ENCODE measurements at places on chromosomes 2 and 18.

DNA sequence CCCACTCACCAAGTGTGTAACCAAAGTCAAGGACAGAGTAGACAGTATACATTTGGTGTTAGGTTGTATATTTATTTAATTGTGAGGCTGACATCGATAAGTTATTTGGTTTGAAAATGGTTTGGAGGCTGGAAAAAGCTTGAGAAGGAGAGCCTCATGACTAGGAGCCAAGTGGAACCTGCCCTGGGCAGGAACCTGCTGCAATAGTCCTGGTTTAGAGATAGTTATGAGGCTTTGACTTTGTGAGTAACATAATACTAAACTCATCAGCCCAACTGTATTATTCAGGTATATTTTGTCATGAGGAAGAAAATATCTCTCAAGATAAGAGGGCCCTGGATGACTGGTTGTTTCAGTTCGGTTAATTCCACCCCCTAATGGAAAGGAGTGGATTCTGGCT lies 234.3 kb upstream of the CYRIA start:
- no peak for DNase-seq

GRCh38 chr2:77372636-77373035 lies 149.5 kb downstream of the LRRTM4 start:
- no peak for DNase-seq

DNA sequence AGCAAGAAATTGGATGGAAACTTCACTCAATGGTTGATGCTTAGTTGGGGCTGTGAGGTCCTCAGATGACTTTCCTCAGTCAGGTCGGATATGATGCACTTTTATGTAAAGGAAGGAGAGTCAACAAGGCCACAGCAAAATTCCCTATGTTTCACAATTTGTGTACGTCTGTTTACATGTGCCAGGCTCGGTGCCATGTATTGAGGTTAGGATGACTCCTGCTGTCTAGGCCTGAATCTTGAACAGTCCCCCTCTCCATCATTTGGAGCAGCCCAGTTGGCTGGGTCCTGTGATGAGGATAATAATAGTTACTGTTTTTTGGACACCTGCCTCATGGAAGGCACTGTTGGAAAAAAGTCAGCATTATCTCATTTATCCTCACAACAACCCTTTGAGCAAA lies 43.1 kb downstream of the VSNL1 start:
- DNase-seq: no peak

DNA sequence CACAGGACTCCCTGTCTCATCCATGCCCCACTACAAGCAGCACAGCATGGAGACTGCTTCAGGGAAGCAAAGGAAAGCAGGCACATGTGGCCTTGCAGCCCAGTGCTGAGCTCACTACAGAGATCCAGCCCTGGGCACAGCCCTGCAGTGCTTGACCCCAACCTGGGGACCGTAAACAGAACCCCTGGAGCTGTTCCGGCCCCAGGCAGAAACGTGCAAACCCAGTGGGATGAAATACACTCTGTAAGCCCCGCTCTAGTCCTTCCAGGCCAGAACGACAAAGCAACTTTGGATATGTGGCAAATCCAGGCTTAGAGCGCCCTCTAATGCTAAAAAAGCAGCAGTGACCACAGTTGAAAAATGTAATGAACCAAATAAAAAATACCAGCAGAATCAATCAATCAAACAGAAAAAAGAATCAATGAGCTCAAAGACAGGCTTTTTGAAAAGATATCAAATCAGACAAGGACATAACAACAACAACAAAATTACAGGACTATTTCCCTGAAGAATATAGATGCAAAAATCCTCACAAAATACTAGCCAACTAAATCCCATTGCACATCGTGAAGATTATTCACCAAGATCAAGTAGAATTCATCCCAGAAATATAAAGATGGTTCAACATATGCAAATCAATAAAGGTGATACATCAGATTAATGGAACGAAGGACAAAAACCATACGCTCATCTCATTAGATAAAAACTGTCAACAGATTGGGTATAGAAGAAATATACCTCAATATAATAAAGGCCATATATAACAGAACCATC lies 45.6 kb downstream of the ZNF519 start:
- no peak for DNase-seq

DNA sequence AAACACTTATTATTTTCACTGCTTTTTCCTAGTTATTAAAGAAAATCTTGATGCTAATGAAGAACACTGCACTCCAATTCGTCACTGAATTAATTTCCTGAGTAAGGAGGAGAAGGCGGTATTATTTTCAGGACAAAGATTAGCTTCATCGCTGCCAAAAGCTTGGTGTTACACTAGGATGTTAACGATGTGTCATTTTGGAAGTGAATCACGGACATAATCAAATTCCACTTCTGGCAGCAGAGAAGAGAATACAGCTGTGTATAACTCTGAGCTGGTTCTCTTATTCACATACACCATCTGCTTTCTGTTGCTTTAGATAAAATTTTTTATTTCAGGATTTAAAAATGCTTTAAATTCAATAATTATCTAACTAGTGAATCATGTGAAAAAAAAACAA lies 74.1 kb downstream of the SCG2 start:
- DNase-seq: no peak

GRCh38 chr2:241047253-241048010 lies 49.0 kb downstream of the SNED1 start:
- DNase-seq: no peak

DNA sequence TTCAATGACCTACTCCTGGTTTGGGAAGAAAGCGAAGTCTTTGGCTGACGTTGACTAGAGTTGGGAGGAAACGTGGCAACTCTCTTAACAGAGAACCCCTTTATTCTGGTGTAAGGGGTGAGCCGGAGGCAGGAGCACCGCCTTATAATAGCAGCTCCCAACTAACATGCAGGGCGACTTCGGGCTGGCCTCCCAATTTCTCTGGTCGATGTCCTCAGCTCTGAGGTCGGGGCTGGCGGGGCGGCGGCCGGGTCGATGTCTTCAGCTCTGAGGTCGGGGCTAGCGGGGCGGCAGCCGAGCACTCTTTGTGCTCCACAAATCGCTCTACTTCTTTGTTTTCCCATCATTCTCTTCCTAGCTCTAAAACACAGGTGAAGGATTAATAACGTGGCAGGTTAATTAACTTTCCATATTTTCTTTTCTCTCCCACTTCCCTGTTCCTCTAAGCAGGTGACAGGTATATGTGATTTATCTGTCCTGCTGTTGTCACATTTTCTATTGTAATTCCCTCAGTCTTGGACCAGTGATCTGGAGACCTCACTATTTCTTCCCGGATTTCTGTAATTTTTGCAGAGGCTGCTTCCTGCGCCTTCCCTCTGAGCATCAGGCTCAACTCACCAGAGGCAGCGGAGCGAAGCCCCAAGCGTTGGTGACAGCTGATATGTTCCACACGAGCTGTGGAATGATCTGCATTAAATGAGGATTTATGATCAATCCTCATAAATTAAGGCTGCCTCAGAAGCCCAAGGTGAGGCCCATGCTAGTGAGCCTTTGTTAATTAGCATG lies 64.3 kb downstream of the ACKR3 start:
- no peak for DNase-seq

GRCh38 chr2:219951099-219951498 lies 323.7 kb downstream of the SLC4A3 start:
- DNase-seq: no peak

DNA sequence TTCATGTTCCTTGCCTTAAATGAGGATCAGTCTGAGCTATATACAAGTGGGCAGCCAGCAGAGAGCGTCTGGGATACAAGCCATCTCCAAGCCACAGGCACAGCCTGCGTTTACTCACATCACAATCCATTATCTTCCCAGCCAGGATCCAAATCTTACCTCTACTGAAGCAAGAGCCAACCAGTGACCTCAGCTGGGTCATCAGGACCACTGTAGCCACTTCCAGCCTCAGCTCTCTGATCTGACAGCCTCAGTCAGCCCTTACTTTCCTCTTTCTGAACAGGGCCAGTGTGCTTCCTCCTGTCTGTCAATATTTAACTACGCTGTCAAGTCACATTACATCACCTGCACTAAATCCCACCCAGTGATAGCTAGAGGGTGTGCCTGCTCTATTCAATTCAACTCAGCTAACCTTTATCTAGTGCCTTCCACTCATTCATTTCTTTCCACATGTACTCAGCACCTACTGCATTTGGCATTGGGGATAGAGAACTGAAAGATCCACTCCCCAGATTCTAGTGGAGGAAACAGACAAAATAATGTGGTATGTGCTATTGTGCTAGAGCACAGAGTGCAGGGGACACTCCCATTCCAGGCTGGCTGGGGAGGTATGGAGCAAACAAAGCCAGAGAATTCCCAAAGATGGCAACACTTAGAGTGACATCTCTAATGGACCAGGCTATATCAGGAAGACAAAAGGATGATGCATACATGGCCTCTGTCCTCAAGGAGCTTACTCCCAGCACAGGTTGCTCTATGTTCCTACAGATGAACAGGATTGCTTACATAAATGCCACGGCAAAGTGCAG lies 146.5 kb downstream of the NCKAP5 start:
- DNase-seq: no peak

- DNase-seq: no peak
Measured at GRCh38 chr2:50858156-50858555, 173.8 kb downstream of the NRXN1 start.

All from stimulated activated CD8-positive, alpha-beta memory T cell treated with anti-CD3 and anti-CD28 coated beads, Interleukin-4, amount 100 ng/mL, for 1 hour (primary cell).